ENCODE measurements at places on chromosomes 1 and 21.

GRCh38 chr1:168087696-168088095 is 49.0 kb downstream of the GPR161 start:
- no peak for DNase-seq

DNA sequence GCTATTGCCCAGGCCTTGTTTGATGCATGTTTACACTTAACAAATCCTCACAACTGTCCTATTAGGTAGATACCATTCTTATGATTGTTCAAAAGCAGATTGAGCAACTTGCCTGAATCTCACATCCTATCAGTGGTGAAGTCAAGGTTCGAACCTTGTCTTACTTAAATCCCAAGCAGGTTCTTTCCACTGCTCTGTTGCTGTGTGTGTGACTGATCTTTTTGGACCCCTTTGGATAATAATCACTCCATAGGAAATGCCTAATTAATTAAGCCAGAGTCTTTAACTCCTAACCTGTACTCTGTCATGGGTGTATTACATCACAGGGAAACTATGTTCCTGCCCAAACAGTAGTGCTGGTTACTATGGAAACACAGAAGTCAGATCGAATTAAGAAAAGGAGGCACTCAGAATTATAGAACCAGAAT is 84.2 kb downstream of the SPATA46 start:
- no peak for DNase-seq

DNA sequence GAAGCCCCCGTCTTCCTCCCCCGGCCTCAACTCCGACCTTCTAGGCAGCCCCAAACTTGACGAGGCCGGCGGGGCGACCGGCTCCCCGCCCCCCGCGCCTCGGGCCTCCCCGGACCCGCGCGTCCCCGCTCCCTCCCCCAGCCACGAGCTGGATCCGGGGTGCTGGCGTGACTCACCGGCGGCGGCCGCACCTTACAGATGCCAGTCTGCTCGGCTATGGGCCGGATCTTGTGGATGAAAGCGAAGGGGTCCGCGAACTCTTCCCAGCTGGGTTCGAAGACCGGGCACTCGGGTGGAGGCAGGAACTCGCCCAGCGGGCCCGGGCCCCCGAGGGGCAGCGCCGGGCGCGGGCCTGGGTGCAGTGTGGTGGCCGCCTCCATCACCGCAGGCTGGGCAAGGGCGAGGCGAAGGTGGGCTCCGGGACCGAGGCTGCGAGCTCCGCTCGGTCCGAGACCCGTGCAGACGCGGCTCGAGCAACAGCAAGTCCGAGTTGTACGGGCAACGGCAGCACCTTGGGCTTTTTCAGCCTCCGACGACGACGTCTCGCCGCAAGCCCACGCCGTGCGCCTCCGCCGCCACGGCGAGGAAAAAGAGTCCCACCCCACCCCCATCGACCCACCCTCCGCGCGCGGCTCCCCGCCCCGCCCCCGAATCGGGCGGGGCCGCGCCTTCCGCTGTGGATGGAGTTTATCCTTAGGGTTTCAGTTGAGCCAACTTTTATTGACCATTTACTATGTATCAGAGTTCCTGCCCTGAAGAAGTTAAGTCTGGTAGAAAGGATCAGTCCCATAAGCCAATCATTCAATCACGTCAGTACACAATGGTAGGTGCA is at the start of gene KDM5B:
Gene KDM5B (minus strand): TSS at position 496 of the 832 bp plus-strand sequence. CDS start 116 bp downstream, at position 380.
- peak; percentile 81 for DNase-seq

- DNase-seq, result no peak
Observed at GRCh38 chr1:203207751-203208150, 21.2 kb upstream of the CHI3L1 start.

All from CD4-positive, alpha-beta T cell treated with Interleukin-17A for 4 hours (primary cell).